ENCODE measurements at places on chromosomes 7 and 10.

GRCh38 chr10:21083861-21084260 is 186.8 kb upstream of the NEBL start:
- no peak for DNase-seq

DNA sequence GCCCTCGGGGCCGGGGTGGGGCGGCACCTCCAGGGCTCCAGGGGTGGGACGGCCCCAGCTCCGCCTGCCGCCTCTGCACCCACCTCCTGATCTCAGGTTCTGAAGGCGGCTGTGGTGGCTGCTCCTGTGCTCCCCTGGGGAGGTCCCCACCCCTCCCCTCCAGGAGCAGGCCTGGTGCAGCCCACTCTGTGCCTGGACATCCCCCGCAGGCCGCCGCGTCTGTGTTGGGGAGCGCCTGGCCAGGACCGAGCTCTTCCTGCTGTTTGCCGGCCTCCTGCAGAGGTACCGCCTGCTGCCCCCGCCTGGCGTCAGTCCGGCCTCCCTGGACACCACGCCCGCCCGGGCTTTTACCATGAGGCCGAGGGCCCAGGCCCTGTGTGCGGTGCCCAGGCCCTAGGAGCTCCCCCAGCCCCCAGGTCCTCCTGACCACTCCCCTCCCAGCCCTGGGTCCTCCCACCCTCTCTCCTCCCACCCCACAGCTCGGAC is 5.5 kb downstream of the CYP2W1 start:
- no peak for DNase-seq

- no peak for DNase-seq
These were observed 117.9 kb upstream of the KLF6 start for GRCh38 chr10:3902809-3903410.

DNA sequence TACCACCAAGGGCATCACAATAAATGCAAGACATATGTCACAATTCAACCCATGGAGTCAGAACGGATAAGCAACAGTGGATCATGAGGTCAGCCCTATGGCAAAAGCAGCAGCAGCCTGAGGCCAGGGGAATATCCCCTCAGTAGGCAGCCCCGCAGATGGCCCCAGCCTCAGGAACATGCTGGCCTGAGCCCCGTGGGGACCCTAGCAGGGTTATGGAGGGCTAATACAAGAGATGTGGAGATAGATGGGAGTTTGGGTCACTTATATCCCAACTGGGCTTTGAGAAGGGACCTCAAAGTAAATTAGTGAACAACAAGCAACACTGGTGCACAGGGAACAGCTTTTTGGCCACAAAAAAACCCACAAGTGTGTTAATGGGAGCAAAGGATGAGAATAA is 9.1 kb downstream of the TMEM72 start:
- DNase-seq = no peak
